Activated CD8-positive, alpha-beta T cell treated with anti-CD3 and anti-CD28 coated beads for 36 hours (primary cell): ENCODE measurements at places on chromosomes 3 and 15. TPM values are rescaled to one million over a fixed set of nuclear protein-coding genes. Genes with fewer than 3 reads are reported as not detected.
A peak's percentile ranks its signal among the peaks of the same experiment; 100 is the strongest.

SV2B gene
- total RNA-seq: not detected

XRN1 gene
- 43.5 TPM for total RNA-seq

DNA sequence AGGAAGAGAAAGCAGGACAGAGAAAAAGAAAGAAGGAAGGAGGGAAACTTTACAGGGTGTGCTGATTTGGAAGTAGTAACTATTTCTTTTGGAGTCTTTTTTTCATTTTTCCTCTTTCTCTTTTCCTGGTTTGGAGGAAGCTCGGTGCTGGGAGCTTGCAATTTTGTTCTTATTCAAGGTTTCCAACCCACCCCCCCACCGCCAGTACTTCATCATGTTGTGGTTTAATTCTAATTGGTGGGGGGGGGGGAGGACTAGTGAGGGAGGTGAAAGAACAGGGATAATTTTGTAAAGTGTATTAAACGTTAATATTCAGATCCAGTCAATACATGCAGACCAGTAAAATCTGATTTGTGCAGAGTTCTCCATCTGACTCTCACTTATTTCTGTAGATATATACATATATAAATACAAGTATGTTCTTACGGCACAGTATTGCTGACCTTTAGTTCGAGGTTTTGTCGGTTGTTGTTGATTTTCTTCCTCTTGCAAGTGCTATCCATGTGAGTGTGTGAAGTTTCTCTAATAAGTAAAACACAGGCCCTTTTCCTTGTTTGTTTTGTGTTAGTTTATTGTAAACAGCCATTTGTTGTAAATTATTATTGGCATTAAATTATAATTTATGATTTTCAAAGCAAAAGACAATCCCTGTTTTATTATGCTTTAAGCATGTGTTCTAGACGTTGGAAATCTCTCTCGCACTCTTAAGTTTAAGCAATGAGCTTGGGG lies 9.3 kb downstream of the NR2F2 start:
- no peak for DNase-seq

KIF23 gene
- total RNA-seq: 47.0 TPM

GALNT15 gene
- not detected for total RNA-seq

DNA sequence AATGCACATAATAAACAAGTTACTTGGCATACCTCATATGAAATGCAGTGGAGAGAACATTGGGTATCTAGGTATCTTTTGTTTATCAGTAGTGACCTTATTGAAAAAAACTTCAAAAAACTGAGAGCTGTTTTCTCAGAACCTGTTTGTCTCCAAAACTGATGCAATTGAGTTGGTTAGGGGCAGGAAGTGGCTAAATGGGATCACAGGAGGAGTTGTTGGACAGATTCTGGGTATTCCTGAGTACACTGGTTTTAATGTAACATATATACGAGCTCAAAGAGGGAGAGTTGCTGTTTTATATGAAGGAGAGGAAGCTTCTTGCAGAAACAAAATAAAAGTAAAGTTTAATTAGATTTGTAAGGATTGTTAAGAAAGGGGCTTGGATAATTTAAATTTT lies 159.5 kb downstream of the C3orf70 start:
- DNase-seq: no peak

DNA sequence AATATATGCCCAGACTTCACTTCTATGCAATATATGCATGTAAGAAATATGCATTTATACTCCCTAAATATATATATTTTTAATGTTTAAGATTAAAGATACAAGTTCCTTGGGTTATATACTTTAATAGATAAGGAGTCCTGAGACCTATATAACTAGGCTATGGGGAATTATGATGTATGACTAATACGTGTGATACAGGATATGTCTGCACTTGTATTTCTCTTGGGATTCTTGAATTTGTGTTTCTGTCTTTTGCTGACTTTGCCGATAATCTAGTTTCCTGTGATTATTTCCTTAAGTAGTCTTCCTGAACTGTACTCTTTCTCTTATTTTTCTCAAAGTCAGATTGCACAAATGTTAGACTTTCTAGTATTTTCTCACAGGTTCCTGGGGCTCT lies 109.6 kb downstream of the PIK3CB start:
- DNase-seq: no peak

SIDT1 gene
- 21.0 TPM for total RNA-seq

DNA sequence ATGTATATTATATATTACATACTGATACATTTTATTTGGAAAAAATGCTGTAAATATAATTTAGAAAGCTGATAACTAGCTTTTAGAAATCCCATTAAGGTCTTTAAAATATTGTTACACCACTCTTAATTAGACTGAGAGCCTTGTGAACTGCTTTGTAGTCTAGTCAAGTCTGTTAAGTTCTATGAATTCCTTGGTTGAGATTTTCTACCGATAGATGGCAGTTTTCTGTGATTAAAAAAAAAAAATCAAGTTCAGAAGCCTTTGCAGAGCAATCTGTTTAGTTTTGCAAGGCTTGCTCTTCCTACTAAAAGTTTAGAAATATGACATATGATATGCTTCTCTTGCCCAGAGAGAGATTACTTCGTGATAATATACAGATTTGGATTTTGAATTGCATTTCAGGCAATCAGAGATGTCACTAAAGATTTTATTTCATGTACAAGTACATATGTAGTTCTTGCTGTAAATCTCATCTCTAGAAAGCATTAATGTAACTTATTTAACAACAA lies 60.4 kb upstream of the SLITRK3 start:
- DNase-seq: no peak

ZBTB11 gene
- total RNA-seq: 28.5 TPM

- no peak for DNase-seq
These were observed 28.4 kb upstream of the ARL8B start for GRCh38 chr3:5093731-5094130.

GRCh38 chr15:34855413-34855812 lies 60.1 kb upstream of the ACTC1 start:
- no peak for DNase-seq

- DNase-seq: no peak
These were observed 306.5 kb downstream of the ROBO1 start for GRCh38 chr3:79461129-79461792.

GRCh38 chr15:77738038-77738370 lies 105.3 kb upstream of the LINGO1 start:
- DNase-seq: no peak

DNA sequence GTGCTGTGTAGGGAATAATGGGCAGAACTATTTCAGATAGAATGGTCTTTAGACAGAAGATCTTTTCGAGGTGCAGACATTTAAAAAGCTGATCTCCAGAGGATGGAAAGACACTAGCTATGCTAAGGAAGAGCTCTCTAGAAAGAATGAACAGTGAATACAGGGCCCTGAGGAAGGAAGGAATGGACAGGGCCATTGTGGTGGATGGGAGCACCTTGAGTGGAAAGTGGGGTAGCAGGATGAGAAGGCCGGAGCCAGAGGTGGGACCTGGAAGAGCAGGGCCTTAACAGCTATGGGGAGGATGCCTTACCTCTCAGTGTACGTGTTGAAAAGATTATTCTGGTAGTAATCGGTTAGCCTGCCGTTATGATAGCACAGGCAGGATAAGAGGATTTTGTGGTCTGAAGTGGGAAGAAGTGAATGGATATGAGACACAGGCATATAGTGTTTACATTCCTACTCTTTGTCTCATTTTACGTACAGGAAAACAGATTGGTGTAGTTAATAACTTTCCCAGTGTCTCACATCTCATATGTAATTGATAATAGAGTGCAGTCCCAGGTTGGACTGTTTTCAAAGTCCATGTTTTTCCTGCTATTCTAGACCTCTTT lies 172.4 kb downstream of the KLHL25 start:
- no peak for DNase-seq

DNA sequence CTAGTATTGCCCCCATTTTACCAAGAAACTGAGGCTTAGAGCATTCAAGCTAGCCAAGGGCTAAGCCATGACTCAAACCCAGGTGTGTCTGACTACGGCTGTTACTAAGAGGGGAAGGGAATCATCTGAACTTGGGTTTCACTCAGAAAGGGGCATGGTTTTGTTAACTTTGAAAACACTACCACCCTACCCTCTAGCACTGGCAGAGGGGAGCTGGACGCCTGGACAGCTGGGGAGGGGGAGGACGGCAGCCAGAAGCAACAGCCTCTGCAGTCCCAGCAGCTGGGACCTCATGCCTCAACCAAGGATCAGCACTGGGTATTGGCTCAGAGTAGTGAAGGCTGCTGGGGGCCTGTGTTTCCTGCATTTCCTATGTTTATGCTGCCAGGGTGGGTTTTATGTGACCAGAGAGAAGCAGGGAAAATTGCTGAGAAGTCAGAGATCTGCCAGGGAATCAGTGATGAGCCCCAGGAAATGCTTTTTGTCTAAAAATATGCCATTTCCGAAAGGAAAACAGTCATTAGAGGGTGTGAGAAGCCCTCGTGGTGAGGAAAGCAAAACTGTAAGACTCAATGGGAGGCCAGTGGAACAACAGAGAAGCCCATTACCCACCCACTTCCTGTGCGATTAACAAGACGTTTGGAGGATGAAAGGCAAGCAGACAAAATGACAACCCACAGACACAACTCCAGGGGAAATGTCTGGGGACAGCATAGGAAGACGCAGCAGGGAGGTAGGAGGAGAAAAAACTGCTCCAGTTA lies 41.2 kb downstream of the LIPC start:
- peak; percentile 73 for DNase-seq

DNA sequence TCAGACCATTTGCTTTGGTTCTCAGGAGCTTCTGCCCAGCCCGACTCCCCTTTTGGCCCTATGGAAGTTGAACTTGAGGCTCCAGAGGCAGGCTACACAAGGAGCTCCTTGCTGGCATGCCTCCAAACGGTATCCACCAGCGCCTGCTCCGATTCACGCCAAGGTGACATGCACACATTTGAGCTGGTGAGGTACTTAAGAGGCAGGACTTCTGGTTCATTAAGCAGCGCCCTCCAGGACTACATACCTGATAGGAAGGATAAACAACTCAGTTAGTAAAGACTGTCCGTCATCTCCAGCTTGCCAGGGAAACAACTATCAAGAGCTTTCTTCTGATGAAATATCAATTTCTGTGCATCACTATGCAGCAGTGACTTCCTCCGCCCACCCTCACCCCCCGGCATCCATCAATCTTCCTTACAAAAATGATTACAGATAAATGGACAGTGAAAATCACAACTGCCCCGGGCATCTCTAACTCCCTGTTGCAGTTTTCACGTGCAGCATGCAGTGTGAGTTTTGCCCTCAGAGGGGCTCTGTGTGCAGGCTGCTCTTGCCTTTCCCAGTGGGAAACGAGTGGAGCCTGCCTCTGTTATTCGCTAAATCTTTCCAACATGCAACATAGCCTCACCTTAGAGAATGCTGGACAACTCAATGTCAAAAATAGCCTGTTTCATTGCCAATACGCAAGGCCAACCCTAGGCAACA lies 122.9 kb downstream of the ARRDC4 start:
- DNase-seq: no peak

GUCA1C gene
- not detected for total RNA-seq
